ENCODE measurements at places on chromosomes 2 and 18. TPM values are rescaled to one million over a fixed set of nuclear protein-coding genes. Genes with fewer than 3 reads are reported as not detected.

The MSTN gene
- total RNA-seq, result 5.3 TPM

The ASPRV1 gene
- 3.0 TPM for total RNA-seq

The PCARE gene
- total RNA-seq, result 0.23 TPM

The USP14 gene
- 44.5 TPM for total RNA-seq

The LRP2 gene
- total RNA-seq, result 11.5 TPM

The CEP76 gene
- total RNA-seq, result 12.7 TPM

The SPP2 gene
- total RNA-seq, result not detected

The DCDC2C gene
- total RNA-seq, result 0.69 TPM

The NT5DC4 gene
- total RNA-seq, result not detected

The EN1 gene
- total RNA-seq, result 1.4 TPM

The MLPH gene
- total RNA-seq, result 0.69 TPM

The LRRC30 gene
- total RNA-seq, result not detected

The KCNG2 gene
- total RNA-seq, result 0.69 TPM

The SKOR2 gene
- 0.23 TPM for total RNA-seq

The NEURL3 gene
- not detected for total RNA-seq

The L3MBTL4 gene
- total RNA-seq, result 19.8 TPM

The OR6B2 gene
- not detected for total RNA-seq

The FSHR gene
- total RNA-seq, result 0.46 TPM

The LIPG gene
- total RNA-seq, result 6.9 TPM

The FMNL2 gene
- total RNA-seq, result 80.5 TPM

The SMCHD1 gene
- 144 TPM for total RNA-seq

The POTEC gene
- total RNA-seq, result 0.46 TPM

The ASXL3 gene
- 74.5 TPM for total RNA-seq

The CAVIN2 gene
- 5.3 TPM for total RNA-seq

The SIX3 gene
- total RNA-seq, result 7.4 TPM

The CCDC141 gene
- 3.5 TPM for total RNA-seq

The MEIS1 gene
- total RNA-seq, result 54.2 TPM

The CHST9 gene
- 7.2 TPM for total RNA-seq

The DSG4 gene
- not detected for total RNA-seq

The SLC19A3 gene
- 3.9 TPM for total RNA-seq

The SP140 gene
- 2.1 TPM for total RNA-seq

The AMER3 gene
- 33.7 TPM for total RNA-seq

The HRH4 gene
- 0.23 TPM for total RNA-seq

The MYL1 gene
- not detected for total RNA-seq

The ABCG8 gene
- 1.2 TPM for total RNA-seq

The RIT2 gene
- total RNA-seq, result 59.3 TPM

The SERPINB11 gene
- not detected for total RNA-seq

The PXDN gene
- 30.0 TPM for total RNA-seq

Data from diencephalon (tissue), 1 donor.